ENCODE measurements at places on chromosomes 3 and 15. TPM values are rescaled to one million over a fixed set of nuclear protein-coding genes. Genes with fewer than 3 reads are reported as not detected.

DNA sequence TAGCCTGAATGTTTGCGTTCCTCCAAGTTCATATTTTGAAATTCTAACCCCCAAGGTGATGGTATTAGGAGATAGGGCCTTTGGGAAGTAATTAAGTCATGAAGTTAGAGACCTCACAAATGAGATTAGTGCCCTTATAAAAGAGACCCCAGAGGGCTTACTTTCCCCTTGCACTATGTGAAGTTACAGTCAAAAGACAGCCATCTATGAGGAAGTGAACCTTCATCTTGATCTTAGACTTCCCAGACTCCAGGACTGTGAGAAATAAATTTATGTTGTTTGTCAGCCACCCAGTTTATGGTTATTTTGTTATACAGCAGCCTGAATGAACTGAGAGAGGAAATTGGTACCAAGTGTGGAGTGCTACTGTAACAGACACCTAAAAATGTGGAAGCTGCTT, 74.4 kb downstream of the DAPK2 start:
- DNase-seq, result no peak

DNA sequence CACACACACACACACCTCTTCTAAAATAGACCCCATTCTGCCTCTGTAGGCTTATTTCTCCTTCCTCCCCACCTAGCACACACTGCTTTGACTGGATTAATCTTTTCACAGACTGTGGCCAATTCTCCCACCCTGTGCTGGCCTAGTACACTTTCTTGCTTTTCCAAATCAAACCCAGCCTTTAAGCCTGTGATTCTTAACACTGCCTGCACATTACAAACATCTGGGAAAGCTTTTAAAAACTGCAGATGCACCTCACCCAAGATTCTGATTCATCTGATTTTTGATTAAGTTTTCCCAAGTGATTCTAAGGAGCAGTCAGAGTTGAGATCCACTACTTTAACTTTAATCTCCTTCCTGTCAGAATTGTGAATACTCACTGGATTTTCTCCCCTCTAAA, 12.8 kb downstream of the CSNK1G1 start:
- no peak for DNase-seq

DNA sequence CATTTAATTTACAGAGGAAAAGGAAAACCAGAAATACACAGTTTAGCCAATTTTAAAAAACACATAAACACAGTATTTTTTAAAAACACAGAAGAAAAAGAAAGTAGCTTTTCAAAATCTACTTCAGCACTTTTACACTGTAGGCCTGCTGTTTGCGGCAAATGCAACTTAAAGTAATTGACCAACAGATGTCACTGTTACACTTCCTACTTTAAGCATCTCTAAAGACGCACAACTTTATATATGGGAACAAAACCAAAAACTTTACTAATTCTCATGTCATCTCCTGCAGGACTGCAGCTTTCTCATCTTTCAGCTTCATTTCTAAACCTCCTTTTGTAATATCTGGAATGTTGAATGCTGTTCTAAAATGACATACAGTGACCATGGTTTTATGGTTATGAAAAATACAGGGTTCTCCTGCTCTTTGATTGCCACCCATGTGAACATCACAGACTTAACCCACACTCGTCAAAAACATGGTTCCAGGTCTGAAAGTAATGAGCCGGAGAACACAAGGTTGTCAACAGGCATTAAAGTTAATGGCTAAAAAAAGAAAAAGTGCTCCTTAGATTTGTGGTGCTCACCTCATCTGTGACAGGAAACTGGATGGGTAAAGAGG, 107.9 kb downstream of the FMN1 start:
- DNase-seq, result no peak

DNA sequence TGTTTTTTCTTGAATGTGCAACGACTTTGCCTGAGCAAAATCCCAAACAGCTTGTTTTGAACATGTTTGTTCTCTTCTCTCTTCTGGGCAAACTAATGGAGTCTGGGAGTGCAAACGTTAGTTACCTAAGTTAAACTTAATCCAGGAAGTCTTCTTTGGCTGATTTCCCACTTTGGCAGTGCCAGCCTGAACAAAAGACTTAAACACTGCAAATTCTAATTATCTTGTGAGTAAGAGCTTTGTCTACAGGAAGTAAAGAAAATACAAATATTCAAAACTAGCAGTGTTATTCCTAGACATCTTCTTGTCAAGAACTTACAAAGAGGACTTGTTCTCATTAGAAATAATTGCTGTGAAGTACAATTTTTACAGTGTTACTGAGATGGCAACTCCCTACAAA, 16.7 kb upstream of the DENND6A start:
- no peak for DNase-seq

DNA sequence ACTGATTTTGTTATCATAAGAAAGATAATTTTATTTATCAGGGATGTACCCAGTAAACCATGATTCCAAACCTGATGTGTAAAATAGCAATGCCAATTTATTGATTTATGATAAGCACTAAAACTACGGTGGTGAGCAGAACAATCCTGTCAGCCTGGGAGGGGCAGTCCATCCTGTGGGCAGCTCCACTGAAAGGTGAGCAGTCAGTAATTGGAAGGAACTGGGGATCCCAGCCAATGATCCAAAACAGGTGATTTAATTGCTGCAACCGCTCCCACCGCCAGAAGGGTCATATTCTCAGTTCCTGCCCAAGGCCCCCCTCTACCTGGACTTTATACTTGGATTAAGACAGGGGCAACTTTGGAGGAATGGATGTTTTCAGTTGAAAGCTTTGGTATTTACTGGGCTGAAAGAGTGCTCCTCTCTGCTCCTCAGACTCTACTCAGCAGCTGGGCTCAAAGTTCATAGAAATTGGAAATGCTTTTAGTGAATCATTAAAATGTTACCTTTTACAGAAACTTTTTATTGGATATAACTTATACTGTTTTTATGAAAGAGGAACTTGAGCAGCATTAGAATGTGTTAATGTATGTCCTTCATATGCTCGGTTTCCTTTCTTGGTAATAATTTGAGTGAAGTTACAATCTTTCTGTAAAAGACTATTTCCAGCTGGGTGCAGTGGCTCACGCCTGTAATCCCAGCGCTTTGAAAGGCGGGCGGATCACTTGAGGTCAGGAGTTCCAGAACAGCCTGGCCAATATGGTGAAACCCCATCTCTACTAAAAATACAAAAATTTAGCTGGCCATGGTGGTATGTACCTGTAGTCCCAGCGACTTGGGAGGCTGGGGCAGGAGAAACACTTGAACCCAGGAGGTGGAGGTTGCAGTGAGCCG, 198.6 kb upstream of the IL12A start:
- DNase-seq, result no peak

DNA sequence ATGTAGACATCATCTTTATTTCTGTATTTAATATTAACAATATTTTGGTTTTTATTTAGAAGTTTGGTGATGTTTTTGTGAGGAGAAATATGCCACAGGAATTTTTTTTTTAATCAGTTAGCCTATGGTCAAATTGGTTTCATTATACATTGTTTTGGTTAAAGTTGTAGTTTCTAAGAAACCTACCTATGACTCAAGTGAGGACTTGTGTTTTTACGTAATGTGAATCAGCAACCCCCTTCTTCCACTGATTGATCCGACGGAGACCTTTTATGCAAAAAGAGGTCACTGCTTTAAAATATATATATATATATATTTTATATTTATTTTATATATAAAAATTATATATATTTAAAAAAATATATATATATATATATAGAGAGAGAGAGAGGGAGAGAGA, 698.1 kb downstream of the FHIT start:
- DNase-seq, result no peak

DNA sequence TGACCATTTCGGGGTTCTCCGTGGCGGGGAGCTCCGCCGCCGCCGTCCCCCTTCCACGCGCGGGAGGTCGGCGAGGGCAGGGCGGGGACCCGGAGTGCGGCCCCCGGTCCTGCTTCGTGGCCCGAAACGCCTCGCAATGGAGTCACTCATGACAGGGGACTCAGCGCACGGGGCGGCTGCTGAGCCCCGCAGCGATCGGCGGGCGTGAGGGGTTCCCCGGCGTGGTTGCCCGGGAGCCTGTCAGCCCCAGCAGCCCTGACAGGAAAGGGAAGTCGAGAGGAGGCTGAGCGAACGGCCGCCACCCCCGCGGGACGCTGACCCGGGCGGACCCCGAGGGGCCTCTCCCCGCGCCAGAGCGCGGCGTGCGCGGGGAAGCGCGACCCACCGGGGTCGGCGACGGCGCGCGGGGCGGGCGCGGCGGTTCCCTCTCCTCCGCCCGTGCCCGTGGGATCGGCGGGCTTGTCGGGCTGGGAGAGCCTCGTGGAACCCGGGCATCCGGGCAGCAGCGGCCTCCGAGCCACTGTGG, 564 bp upstream of the PIGZ start:
- DNase-seq, result no peak

DNA sequence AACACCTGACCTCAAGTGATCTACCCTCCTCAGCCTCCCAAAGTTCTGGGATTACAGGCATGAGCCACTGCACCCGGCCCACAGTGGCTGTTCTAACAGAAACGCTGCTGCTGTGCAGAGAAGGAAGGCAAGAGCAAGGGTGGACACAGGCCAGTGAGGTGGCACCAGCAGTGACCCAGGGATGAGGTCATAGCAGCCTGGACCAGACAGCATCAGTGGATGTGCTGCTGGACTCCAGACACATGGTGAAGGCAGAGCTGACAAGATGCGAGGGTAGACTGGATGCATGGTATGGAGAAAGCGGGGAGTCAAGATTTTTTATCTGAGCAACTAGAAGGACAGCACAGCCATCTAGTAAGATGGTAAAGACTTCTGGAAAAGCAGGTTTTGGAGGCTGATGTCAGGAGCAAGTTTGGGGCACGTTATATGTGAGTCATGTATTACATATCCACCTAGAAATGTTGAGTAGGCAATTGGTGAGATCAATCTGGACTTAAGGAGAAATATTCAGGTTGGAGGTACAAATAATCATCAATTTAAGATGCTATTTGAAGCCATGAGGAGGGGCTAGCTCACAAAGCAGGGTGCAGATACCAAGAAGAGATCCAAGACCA, 22.1 kb upstream of the TJP1 start:
- DNase-seq, result no peak

The OR5H6 gene
- not detected for total RNA-seq

- DNase-seq, result no peak
Observed at GRCh38 chr15:51738553-51738952, 1.1 kb upstream of the LYSMD2 start.

The IL1RAP gene
- 7.1 TPM for total RNA-seq

The RAB6B gene
- total RNA-seq, result 41.4 TPM

DNA sequence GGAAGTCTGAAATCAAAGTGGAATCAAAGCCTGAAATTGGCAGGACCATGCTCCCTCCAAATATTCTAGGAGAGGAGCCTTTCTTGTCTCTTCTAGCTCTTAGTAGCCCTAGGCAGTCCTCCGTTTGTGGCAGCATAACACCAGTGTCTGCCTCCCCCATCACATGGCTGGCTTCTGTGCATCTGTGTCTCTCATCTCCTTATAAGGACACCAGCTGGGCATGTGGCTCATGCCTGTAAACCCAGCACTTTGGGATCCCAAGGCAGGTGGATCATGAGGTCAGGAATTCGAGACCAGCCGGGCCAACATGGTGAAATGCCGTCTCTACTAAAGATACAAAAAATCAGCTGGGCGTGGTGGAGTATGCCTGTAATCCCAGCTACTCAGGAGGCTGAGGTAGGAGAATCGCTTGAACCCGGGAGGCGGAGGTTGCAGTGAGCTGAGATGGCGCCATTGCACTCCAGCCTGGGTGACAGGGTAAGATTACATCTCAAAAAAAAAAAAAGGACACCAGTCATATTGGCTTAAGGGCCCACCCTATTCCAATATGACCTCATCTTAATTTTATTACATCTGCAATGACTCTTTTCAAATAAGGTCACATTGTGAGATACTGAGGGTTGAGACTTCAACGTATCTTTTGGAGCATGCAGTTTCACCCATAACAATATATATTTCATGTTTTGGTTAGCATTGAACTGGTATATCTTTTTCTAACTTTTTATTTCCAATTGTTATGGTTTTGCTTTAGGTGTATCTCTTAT, 148.0 kb upstream of the TPM1 start:
- no peak for DNase-seq

The ANKDD1A gene
- total RNA-seq, result 3.9 TPM

GRCh38 chr15:52232327-52232726, 41.1 kb upstream of the GNB5 start:
- no peak for DNase-seq

The DPPA2 gene
- not detected for total RNA-seq

The LRRC31 gene
- not detected for total RNA-seq

DNA sequence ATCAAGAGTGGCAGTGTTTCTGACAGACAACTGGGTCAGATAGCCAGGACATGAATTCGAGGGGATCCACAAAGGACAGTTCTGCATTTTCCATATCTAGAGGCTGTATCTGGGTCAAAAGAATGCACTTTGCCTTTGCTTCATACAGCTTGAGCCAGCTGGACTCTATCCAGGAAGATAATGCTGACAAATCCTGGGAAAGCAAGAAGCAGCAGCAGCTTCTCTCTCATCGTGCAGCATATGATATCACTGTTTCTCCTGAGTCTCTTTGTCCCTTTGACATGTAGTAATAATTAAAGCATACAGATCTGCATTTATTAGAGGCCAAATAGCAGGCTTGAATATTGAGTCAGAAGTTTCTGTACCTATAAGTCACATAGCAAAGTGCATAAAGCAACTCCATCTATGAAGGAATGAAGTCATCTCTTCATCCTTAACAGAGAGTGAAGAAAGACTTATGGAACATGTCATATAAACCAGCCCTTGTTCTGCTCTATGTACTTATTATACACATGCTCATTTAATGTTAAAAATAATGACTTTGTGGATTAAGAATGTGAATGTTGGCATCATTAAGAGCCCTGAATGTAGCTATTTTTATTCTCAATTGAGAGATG, 236.8 kb upstream of the GBE1 start:
- DNase-seq, result no peak

The GOLGA6C gene
- not detected for total RNA-seq

GRCh38 chr3:154496978-154497377, 67.0 kb upstream of the GPR149 start:
- no peak for DNase-seq

Measured in left cardiac atrium (tissue), 4 donors.